CD8-positive, alpha-beta memory T cell (primary cell): ENCODE measurements at places on chromosomes 11 and 22. TPM values are rescaled to one million over a fixed set of nuclear protein-coding genes. Genes with fewer than 3 reads are reported as not detected.

Gene CCDC116
- total RNA-seq: 0.48 TPM

Gene OR4S1
- total RNA-seq: not detected

Gene OR6T1
- total RNA-seq: not detected

Gene OR8D1
- total RNA-seq: not detected

Gene SUSD2
- 0.31 TPM for total RNA-seq

Gene DEFB131B
- not detected for total RNA-seq

Gene RAB6A
- total RNA-seq: 66.9 TPM

Gene GLYAT
- not detected for total RNA-seq

Gene APOA1
- total RNA-seq: 0.33 TPM

Gene IGLL1
- not detected for total RNA-seq

Gene BDNF
- total RNA-seq: not detected

Gene GP1BB
- not detected for total RNA-seq

Gene MUC5B
- total RNA-seq: not detected

Gene FOSL1
- total RNA-seq: 26.4 TPM

Gene CFAP300
- not detected for total RNA-seq
